ENCODE measurements at places on chromosomes 13 and 19. TPM values are rescaled to one million over a fixed set of nuclear protein-coding genes. Genes with fewer than 3 reads are reported as not detected.

GRCh38 chr13:73073050-73073449, 14.2 kb downstream of the KLF5 start:
- DNase-seq: no peak

DNA sequence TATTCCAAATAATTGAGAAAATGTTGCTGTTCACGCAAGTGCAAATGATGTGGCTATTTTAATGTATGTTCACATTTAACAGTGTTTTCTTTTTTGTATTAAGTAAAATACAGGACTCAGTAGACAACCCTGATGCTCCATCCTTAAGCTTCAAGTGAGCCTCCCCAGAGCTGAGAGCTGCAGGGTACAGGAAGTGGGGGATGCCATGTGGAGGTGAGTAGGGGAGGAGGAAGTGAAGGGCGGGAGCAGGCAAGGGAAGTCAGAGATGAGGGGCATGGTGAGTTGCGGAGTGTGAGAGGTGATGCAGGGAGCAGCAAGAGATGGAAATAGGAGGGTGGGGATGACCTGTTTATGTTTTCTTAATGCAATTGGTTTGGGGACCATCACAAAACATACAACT, 711.0 kb downstream of the UQCRFS1 start:
- no peak for DNase-seq

DNA sequence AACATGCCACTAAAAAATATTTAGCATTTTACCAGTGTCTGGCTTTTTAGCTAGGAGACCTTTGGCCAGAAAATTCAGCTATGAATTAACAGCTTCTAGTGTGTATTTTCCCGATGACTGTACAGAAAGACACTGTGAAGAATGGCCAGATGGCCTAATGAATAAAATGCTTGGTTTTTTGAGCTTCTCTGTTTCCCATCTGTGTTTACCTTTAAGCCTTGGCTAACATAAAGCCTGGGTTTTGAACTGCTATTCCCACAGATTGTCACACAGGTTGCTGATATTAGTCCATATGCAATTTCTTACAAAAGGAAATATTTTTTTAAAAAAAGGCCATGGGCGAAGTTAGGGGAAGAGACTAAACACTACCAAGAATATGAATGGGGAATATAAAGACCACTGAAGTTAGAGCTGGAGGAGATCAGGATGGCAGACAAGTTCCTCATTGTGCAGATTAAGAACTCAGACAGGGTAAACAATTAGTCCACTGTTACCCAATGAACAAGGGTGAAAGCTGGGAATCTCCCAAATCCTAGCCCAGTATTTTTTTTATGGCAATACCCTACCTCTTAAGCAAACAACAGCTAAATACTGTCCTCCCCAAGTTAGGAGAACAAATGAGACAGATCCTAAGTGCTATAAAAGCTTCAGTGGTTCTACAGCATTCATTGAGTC, 95.1 kb downstream of the DCT start:
- DNase-seq: no peak

GRCh38 chr13:53778937-53779336, 750.3 kb downstream of the OLFM4 start:
- DNase-seq: no peak

- peak; percentile 36 for DNase-seq
These were observed 10.2 kb downstream of the SMIM7 start for GRCh38 chr19:16649734-16650133.

DNA sequence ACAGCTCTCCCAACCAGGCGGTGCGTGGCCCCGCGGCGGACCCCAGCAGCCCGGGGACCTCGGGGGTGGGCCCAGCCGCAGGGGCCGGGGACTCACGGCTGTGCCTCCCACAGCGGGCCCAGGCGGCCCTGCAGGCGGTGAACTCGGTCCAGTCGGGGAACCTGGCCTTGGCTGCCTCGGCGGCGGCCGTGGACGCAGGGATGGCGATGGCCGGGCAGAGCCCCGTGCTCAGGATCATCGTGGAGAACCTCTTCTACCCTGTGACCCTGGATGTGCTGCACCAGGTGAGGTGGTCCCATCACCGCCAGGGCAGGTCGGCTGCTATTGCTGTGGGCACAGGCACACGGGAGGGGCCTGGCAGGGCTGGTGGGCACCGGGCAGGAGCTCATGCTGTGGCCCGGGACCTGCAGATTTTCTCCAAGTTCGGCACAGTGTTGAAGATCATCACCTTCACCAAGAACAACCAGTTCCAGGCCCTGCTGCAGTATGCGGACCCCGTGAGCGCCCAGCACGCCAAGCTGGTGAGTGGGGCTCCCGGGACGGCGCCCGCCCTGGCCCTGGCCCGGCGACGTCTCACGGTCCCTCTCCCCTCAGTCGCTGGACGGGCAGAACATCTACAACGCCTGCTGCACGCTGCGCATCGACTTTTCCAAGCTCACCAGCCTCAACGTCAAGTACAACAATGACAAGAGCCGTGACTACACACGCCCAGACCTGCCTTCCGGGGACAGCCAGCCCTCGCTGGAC, 7.3 kb downstream of the PTBP1 start:
- peak; percentile 22 for DNase-seq

GRCh38 chr19:23394511-23394910, 760 bp downstream of the ZNF91 start:
- peak; percentile 24 for DNase-seq

GRCh38 chr13:26052337-26052736, 521 bp upstream of the SHISA2 start:
- DNase-seq: no peak

- no peak for DNase-seq
These were observed 133.2 kb downstream of the FRY start for GRCh38 chr13:32164622-32165268.

- no peak for DNase-seq
These were observed 251.0 kb downstream of the UQCRFS1 start for GRCh38 chr19:28961772-28962500.

DNA sequence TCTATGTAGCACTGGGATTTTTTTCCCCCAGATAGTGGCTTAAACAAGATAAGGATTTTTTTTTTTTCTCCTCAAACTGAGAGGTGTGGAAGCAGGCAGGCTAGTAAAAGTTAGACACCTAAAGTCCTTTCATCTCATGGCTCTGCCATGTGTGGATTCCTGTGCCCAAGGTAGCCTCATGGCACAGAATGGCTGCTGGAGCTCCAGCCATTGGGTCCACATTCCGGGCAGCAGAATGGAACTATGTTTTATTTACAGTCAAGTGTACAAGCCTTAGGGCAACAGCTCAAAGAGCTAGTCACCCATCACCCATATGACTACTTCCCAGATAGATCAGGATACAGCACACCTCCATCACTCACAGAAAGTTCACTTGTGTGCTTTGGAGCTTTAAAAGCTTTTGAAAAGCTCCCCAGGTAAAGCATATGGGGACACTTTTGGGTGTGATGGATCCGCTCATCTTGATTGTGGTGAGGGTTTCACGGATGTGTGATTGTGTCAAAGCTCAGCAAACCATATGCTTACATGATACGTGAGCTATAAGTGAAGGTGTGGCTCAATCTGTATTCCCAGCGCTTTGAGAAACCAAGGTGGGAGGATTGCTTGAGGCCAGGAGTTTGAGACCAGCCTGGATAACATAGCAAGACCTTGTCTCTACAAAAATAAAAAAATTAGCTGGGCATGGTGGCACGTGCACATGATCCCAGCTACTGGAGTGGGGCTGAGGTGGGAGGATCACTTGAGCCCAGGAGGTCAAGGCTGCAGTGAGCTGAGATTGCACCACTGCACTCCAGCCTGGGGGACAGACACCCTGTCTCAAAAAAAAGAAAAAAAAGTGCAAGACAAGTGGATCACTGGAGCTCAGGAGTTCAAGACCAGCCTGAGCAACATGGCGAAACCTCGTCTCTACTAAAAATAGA, 18.1 kb downstream of the PGLS start:
- no peak for DNase-seq

DNA sequence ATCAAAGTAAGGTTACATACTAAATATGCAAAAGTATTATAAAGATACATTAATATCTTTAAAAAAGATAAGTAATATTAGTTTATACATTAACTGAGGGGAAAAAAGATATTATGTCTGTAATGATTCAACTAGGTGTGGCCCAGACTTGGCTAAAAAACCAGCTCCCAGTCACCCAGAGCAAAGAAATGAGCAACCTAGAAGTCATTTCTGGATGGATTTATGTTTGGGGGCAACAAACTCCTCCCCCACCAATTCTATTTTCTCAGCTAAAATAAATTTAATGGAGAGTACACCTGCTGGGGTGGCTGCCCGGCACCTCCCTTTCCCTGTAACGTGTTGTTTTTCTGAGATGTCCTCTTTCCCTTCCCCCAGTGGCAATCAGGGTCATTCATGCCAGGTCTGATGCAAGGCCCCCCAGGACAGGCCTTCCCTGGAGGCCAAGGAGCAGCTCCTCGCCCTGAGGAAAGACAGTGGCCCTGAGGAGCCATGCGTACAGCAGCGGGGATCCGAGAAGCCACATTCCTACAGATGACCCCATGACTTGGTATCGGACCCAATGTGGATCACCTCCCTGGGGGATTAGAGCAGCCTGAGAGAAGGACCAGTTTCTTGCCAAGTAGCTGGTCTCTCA, 78.6 kb upstream of the DOCK9 start:
- DNase-seq: no peak

DNA sequence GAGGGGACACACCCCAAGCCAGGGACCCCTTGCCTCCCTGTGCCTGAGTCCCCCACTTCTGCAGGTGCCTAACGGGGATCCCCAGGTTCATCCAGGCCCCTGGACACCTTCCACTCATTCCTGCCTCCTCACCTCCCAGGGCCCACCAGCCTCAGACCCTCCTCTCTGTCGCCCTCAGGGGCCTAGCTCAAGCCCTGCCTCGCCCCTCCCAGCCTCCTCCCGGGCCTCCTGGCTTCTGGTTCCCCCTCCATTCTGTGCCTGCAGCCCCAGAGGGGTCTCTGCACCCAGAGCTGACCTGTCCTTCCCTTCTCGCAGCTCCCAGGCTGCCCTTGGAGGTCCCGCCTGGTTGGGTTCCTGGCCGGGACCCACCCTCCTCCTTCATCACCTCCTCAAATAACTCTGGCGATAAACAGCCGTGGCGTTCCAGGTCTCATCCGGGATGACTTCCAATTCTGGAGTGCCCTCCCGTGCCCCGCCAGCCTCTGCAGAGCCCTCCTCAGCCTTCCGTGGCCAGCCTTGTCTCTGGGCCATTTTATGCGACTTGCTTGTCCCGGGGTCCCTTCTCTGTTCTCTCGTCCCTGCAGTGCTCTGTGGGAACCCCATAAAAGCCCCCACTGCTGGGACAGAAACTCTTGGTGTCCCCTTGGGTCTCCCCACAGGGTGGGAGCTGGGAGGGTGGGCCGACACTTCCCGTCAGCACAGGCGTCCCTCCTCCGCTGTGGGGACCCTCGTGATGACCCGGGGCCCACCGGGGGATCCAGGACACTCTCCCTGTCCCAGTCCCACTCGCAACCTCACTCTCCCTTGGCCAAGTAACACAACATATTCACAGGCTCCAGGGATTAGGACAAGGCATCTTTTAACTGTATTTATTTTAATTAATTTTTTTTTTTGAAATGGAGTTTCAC, 9.2 kb downstream of the JOSD2 start:
- DNase-seq: peak; percentile 69

DNA sequence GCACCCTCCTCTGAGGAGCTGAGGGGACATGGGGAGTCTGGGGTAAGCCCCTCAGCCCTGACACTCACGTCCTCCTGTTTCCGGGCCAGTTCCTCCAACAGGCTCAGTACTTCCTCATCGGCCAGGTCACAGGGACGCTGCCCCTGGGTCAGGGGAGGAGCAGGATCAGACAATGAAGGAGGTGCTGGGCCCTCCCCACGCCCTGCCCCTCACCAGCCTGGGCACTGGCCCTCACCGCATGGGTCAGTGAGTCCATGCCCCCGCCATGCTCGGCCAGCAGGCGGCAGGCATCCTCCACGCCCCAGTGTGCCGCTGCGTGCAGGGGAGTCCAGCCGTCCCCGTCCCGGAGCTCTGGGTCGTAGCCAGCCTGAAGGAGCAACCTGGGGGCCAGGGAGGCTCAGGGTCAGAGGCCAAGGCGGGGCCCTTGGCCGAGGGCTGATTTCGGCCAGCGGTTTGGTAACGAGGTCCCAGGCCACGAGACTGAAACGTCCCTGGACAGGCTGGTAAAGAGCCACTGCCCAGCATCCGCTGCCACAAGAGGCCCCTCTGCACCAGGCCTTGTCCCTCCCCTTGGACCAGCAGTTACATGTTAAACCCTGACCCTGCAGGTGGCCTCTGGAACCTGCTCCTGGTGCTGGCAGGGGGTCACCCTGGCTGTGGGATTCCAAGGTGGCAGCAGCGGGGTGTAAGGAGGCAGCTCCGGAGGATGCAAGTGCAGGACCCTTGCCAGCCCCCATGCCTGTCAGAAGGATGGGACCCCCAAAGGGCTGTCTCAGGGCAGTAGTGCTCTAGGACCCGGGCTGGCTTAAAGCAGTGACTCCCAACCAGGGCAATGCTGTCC, 18.5 kb downstream of the PPP1R12C start:
- peak; percentile 18 for DNase-seq

DNA sequence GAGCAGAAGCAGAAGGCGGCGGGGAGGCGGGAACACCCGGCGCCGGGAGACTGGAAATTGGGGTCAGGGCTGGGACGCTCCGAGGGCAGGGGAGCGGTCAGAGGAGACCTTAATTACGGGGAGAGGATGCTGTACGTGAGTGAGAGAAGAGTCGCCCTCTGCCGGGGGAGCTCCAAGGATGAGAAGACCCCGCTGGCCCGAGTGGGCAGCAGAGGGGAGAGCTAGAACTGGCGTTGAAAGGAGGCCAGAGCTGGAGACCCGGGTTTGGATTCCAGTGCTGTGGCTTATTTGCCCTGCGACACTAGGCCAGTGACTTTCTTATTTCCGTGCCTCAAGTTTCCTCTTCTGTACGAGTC, 536 bp downstream of the FAM32A start:
- DNase-seq: peak; percentile 48

DNA sequence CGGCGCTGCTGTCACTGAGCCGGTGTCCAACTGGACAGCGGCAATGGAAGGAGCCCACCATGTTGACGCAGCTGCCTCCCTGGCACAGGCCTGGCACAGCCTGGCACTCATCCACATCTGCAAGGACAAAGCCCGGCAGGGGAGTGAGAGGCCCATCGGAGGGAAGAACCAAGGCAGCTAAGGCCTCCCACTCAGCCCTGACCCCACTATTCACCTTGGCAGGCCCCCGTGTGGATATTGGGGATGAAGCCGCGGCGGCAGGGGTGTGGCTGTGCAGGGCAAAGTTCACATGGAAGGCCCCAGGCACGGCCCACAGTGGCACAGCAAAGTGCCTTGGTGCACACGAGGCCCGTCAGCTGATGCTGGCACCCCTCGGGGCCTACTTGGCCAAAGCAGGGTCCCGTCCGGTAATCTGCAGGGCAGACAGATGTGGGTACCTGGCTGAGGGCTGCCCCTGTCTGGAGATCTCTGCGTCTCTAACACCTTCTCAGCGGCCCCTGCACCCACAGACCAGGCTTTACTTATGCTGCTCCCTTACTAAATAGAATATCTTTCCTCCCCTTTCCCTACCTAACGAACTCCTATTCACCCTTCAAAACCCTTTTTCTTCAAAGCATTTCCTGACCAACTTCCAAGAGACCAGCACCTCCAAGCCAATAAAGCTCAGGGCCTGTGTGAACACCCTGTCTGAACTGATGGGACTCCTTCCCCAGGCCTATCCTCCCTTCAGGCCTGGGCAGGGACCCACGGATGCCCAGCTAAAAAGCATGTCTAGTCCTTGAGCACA, 7.5 kb downstream of the FBN3 start:
- no peak for DNase-seq

GRCh38 chr13:110372676-110373075, 65.6 kb downstream of the COL4A2 start:
- DNase-seq: no peak

GRCh38 chr19:12913851-12914690, 5.0 kb downstream of the SYCE2 start:
- no peak for DNase-seq

The ZNF729 gene
- not detected for total RNA-seq

The PROZ gene
- not detected for total RNA-seq

The PABPC3 gene
- 0.10 TPM for total RNA-seq

The NAT14 gene
- 9.2 TPM for total RNA-seq

The DACT3 gene
- total RNA-seq: 15.1 TPM

The DOCK9 gene
- total RNA-seq: 67.5 TPM

The GPC6 gene
- 2.8 TPM for total RNA-seq

The LILRB1 gene
- total RNA-seq: 4.2 TPM
